Activated T-helper 17 cell treated with anti-CD3 and anti-CD28 coated beads, Interleukin-2, amount 50 U/mL, for 72 hours (primary cell): ENCODE measurements at places on chromosomes 4 and X.

DNA sequence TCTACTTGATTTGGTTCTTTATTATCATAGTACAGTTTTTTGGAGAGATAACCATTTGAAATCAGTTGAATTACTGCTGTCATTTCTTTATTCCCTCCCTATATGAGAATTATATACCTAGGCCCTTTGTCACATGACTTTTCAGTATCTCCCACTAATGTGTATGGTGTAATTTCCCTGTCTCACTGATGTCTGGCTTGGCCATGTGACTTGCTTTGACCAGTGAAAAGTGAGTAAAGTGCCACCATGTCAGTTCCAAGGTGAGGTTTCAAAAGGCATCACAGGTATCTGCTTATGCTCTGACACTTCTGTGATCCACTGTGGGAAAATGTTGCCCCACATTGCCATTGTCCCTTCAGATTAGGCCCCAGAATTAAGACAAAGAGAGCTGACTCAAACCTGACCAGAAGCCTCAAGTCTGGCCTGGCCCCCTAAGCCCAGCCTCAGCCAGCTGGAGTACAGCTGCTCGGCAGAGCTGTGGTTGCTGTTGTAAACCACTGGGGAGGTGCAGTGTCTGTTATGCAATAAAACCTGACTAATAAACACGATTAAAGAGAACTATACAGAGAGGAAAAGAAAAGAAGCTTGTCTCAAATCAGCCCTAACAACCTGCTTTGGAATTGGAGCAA lies 27.5 kb downstream of the SETD7 start:
- peak; percentile 23 for ATAC-seq
- peaks cover 94% of the 10 kb centered on the region for H3K36me3 ChIP-seq
- no peak overlapping the region for H3K4me3 ChIP-seq
- peak overlapping the region; percentile 37 for H3K27ac ChIP-seq
- peaks cover 18% of the 10 kb centered on the region for H3K4me1 ChIP-seq
- H3K27me3 ChIP-seq, result no peaks in the 10 kb centered on the region

- no peak overlapping the region for H3K27ac ChIP-seq
- no peaks in the 10 kb centered on the region for H3K4me1 ChIP-seq
- H3K36me3 ChIP-seq, result no peaks in the 10 kb centered on the region
- H3K27me3 ChIP-seq, result no peaks in the 10 kb centered on the region
These were observed 1258.0 kb upstream of the IGFBP7 start for GRCh38 chr4:58368221-58368620.

DNA sequence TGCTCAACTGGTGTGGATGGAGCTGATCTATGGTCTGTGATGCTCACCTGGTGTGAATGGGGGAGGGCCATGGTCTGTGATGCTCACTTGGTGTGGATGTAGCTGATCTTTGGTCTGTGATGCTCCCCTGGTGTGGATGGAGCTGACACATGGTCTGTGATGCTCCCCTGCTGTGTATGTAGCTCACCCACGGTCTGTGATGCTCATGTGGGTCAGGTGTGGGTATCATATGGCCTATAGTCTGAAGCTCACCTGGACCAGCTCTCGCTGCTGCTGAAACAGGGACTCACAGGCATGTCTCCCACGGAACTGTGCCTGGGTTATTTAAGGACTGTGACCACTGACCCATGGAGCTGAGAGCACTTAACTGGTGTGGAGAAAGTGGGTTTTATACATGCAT lies 109.7 kb downstream of the CRLF2 start:
- ATAC-seq, result no peak
- peaks cover 16% of the 10 kb centered on the region for H3K27me3 ChIP-seq
- no peaks in the 10 kb centered on the region for H3K4me1 ChIP-seq
- H3K36me3 ChIP-seq, result no peaks in the 10 kb centered on the region

GRCh38 chr4:98447648-98448047 lies 186.5 kb downstream of the RAP1GDS1 start:
- H3K27ac ChIP-seq, result peak overlapping the region; percentile 91
- H3K4me1 ChIP-seq, result peaks cover 28% of the 10 kb centered on the region
- H3K36me3 ChIP-seq, result peaks cover 10% of the 10 kb centered on the region
- no peaks in the 10 kb centered on the region for H3K27me3 ChIP-seq

DNA sequence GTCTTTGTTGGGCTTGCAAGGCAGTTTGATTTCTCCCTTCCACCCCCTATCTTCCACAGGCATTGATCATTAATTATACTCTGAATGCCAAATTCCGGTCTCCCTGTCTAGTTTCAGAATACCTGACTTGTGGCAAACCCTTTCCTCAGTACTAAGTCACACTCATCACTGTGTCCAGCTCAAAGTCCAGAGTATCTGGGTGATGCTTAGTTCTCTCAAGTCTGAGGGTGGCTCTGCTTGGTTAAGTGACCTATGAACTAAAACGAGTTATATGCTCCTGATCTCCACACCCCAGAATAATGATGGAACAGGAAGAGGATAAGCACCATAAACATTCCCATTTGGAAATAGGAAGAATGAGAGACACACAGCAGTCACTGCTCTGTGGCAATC lies 6.5 kb downstream of the SMIM9 start:
- H3K27me3 ChIP-seq, result no peaks in the 10 kb centered on the region
- H3K4me1 ChIP-seq, result peaks cover 4% of the 10 kb centered on the region
- no peak for ATAC-seq

DNA sequence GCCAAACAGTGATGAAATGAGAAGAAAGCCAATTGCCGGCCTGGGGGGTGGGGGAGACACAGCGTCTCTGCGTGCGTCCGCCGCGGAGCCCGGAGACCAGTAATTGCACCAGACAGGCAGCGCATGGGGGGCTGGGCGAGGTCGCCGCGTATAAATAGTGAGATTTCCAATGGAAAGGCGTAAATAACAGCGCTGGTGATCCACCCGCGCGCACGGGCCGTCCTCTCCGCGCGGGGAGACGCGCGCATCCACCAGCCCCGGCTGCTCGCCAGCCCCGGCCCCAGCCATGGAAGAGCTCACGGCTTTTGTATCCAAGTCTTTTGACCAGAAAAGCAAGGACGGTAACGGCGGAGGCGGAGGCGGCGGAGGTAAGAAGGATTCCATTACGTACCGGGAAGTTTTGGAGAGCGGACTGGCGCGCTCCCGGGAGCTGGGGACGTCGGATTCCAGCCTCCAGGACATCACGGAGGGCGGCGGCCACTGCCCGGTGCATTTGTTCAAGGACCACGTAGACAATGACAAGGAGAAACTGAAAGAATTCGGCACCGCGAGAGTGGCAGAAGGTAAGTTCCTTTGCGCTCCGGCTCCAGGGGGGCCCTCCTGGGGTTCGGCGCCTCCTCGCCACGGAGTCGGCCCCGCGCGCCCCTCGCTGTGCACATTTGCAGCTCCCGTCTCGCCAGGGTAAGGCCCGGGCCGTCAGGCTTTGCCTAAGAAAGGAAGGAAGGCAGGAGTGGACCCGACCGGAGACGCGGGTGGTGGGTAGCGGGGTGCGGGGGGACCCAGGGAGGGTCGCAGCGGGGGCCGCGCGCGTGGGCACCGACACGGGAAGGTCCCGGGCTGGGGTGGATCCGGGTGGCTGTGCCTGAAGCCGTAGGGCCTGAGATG lies at the start of gene SHOX:
Gene SHOX (plus strand): TSS at position 180 of the 885 bp plus-strand sequence. CDS start 107 bp downstream, at position 287.
- no peak within 1 kb of the TSS for H3K4me3 ChIP-seq
- no peaks in the 10 kb centered on the region for H3K36me3 ChIP-seq
- peaks cover 12% of the 10 kb centered on the region for H3K4me1 ChIP-seq

GRCh38 chr4:86333236-86333635 lies 26.6 kb downstream of the MAPK10 start:
- H3K27ac ChIP-seq, result no peak overlapping the region
- no peak overlapping the region for H3K4me3 ChIP-seq
- no peaks in the 10 kb centered on the region for H3K36me3 ChIP-seq

DNA sequence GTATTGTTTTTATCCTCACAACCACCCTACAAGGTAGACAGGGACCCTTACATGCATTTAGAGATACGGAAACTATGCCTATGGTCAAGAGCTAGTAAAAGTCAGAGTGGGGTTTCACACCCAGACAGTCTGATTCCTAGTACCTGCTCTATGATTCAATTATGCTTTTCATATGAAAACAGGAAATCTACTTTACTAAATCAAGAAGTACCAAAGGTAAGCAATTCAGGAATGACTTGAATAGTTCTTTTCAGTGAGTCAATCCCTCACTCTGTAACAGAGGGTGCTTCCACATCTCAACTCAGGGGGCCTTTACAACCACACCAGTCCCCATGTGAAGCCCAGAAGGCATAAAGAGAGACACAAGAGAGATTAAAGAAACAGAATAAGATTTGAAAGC lies 191.4 kb downstream of the PPP3CA start:
- ATAC-seq, result peak; percentile 94
- H3K27me3 ChIP-seq, result no peaks in the 10 kb centered on the region
- peaks cover 28% of the 10 kb centered on the region for H3K4me1 ChIP-seq
- peak overlapping the region; percentile 98 for H3K27ac ChIP-seq
- H3K4me3 ChIP-seq, result peak overlapping the region; percentile 80

- H3K27me3 ChIP-seq, result no peaks in the 10 kb centered on the region
- H3K36me3 ChIP-seq, result no peaks in the 10 kb centered on the region
- peak overlapping the region; percentile 67 for H3K4me3 ChIP-seq
- H3K27ac ChIP-seq, result peak overlapping the region; percentile 90
These were observed 5.4 kb upstream of the CXCR3 start for GRCh38 chrX:71623714-71624113.

GRCh38 chrX:37350034-37350365 lies 836 bp downstream of the PRRG1 start:
- H3K4me1 ChIP-seq, result no peaks in the 10 kb centered on the region
- no peak for ATAC-seq
- H3K27ac ChIP-seq, result no peak overlapping the region
- H3K27me3 ChIP-seq, result peaks cover 19% of the 10 kb centered on the region

GRCh38 chr4:80913381-80913780 lies 117.1 kb upstream of the BMP3 start:
- H3K4me3 ChIP-seq, result no peak overlapping the region
- no peaks in the 10 kb centered on the region for H3K4me1 ChIP-seq
- H3K36me3 ChIP-seq, result no peaks in the 10 kb centered on the region
- ATAC-seq, result peak; percentile 60
- peaks cover 10% of the 10 kb centered on the region for H3K27me3 ChIP-seq

DNA sequence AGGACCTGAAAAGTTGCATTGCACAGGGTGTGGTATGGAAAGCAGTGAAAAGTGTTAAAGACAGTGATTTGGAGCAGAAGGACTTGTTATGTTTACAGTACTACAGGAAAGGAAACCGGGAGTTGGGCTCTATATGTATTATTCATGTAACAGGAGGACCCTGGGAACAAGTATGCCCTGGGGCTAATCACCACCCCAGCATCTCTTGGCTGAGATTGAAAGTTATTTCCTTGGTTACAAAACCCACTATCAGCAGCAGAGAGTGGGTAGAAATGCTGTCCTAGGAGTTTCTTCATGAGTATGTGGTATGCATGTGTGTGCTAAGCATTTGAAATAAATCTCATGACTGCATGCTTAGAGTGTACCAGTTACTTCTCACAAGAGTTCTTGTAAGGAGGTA lies 46.9 kb downstream of the STK32B start:
- H3K4me1 ChIP-seq, result no peaks in the 10 kb centered on the region
- ATAC-seq, result no peak
- no peaks in the 10 kb centered on the region for H3K27me3 ChIP-seq
- no peak overlapping the region for H3K27ac ChIP-seq
- no peak overlapping the region for H3K4me3 ChIP-seq

DNA sequence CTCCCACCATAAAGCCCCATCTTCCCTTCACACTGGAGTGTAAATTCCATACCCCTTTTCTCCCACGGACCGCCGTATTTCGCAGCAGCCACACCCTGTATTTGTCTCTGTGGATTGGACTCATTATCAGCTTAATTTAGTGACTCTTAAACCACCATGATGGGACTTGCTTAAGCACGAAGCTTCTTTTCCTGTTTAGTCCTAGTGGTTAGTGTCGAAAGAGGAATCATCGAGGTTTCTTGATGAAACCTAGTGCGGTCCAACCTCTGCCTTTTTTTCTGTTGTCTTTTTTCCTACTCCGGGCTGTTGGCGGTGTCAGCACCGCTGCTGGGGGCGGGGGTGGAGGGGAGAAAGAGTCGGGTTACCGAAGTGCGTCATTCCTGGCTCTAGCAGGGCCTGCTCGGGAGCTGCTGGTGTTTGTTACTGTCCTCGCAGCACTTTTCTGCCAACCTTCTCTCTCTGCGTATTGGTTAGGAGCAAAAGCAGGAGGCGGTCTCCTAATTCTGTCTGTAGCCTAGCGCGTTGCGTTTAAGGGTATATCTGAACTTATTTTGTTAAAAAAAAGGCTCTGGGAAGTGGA lies 1.4 kb downstream of the STAG2 start:
- H3K27ac ChIP-seq, result peak overlapping the region; percentile 99
- H3K4me3 ChIP-seq, result peak overlapping the region; percentile 97
- peaks cover 36% of the 10 kb centered on the region for H3K36me3 ChIP-seq

DNA sequence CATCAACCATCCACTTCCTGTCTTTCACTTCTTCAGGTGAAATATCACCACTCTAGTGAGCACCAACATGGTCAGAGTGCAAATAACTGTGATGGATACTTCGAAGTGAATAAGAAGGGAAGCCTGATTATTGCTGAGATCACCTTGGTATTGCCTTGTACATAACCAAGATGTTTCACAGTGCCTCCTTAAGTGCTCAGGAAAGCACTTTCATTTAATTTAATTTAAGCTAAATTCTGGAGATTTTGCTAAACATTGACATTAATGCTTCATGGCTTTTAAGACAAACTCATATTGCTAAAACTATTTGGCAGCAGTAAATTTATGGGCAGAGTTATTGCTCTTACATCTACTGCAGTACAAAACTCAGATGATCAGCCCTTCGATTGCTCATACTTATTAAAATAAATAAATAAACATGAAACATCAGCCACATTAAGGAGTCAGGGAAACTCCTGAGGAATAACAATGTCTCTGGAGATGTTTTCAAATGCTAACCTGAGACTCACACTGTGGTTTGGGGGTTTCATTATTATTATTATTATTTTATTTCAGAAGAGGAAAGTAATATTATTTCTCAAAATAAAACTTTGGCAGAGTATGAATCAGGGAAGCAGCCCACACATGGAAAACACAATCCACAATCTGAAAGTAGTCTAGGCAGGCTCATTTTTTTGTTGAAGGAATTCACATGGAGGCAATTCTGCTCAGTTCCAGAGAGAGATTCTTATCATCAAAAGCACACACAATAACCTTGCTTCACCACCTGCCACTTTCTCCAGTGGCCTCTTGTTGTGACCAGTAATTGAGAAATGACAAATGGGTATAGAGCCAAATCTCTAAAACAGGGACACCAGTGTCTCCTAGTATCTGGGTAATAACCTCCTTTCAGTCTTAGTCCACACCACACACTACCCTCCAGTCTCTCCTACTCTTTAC lies 344.2 kb downstream of the MAPK10 start:
- H3K27ac ChIP-seq, result no peak overlapping the region
- H3K4me1 ChIP-seq, result no peaks in the 10 kb centered on the region
- no peak for ATAC-seq
- H3K36me3 ChIP-seq, result no peaks in the 10 kb centered on the region
- H3K4me3 ChIP-seq, result no peak overlapping the region
- no peaks in the 10 kb centered on the region for H3K27me3 ChIP-seq
